Peyer's patch (tissue), 4 donors: ENCODE measurements at places on chromosomes 2 and 18. TPM values are rescaled to one million over a fixed set of nuclear protein-coding genes. Genes with fewer than 3 reads are reported as not detected.

- no peak for DNase-seq
Measured at GRCh38 chr2:11515490-11515981, 18.3 kb upstream of the GREB1 start.

GRCh38 chr2:62604336-62604735, 98.3 kb upstream of the TMEM17 start:
- no peak for DNase-seq

GRCh38 chr2:23615216-23616020, 230.4 kb downstream of the KLHL29 start:
- DNase-seq = no peak

DNA sequence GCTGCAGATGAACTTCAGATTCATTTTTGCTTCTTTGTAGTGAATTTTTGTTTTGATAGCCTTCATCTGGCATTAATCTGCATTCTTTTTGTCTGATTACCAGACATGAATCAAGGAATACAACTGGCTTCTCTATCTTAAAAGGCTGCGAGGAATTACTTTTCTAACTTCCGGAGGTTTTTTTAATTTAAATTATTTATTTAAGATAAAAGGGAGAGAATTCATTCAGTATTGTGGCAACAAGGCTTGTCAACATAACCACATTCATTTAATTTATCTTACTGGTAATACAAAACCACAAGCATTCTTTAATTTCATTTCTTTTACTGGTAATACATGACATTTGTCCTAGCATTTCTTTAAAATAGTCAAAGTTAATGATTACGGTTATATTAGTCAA, 36.0 kb downstream of the CSRNP3 start:
- DNase-seq = no peak

DNA sequence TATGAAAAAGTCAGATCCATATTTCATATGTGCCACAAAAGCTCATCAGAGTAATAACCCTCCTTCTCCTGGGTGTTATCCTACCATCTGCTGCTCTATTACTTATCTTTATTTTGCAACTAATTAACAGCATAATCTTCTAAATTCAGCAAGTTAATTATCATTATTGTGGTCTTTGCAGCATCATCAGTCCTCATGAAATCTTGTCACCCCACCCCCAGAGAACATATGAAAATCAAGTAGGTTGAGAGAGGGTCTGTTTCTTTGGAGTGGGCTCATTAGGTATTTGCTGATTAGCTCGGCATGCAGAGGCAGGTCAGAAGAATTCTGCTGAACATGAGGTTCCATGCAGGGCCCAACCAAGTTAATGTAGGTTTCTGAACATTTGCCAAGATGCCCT, 64.8 kb downstream of the ATF2 start:
- no peak for DNase-seq

GRCh38 chr2:129882476-129882875, 97.0 kb upstream of the RAB6C start:
- DNase-seq = no peak

DNA sequence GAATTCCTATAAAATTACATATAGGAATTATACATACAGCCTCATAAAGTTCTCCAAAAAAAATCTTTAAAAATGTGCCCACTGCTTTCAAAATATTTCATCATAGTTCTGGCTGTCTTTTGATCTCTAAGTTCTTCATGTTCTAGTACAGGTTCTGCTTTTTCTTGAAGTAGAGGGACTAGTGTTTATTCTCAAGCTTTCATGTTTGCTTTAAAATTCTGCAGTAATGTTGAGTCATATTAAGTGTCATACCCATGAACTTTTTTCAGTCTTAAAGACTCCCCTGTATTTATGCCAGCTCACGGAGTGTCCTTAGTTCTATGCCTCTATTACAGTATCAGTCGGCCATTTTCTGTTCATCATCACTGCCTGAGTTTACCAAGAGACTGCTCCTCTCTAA, 54.8 kb upstream of the CCDC141 start:
- DNase-seq = no peak

DNA sequence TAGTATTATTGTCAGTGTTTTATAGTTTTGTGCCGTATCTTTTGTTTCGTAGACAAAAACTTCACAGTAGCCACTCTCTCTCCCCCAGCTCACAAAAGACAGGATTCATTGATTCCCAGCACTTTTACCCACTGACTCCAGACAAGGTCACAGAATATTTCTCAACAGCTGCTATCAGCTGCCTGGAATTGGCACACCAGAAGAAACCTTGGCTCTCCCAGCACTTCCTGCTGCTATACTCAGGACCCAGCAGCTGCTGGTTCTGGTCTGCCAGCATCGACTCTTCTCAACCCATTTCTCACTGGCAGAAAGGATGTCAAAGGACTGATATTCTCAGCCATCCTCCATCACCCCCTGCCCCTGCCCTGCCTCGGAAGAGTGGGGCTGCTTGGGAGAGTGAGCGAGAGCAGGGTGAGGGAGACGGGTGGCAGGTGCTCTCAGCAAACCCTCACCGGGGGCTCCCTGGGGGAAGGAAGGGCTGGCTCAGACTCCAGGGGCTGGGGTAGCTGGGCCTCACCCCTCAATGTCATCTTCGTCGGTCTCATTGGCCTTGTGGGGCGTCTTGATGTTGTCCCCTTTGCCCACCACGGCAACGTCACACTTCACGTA, 6.1 kb upstream of the OTOF start:
- DNase-seq = no peak

DNA sequence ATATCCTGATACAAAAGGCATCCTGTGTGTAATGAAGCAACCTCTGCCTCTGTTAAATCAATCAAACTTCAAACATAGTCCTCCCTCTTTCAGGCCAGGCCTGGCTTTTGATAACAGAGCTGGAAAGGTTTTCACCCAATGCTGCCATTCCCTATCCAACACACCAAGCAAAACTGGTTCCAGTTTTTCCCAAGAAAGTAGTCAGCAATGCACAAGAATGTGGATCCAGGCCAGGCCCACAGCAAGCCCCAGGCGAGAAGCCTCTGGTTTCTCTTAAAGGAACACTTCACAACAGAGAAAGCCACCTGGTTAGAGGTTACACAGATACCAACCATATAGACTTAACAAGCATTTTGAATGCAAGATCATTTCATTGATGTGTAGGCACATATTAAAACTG, 49.2 kb upstream of the CCDC150 start:
- no peak for DNase-seq

DNA sequence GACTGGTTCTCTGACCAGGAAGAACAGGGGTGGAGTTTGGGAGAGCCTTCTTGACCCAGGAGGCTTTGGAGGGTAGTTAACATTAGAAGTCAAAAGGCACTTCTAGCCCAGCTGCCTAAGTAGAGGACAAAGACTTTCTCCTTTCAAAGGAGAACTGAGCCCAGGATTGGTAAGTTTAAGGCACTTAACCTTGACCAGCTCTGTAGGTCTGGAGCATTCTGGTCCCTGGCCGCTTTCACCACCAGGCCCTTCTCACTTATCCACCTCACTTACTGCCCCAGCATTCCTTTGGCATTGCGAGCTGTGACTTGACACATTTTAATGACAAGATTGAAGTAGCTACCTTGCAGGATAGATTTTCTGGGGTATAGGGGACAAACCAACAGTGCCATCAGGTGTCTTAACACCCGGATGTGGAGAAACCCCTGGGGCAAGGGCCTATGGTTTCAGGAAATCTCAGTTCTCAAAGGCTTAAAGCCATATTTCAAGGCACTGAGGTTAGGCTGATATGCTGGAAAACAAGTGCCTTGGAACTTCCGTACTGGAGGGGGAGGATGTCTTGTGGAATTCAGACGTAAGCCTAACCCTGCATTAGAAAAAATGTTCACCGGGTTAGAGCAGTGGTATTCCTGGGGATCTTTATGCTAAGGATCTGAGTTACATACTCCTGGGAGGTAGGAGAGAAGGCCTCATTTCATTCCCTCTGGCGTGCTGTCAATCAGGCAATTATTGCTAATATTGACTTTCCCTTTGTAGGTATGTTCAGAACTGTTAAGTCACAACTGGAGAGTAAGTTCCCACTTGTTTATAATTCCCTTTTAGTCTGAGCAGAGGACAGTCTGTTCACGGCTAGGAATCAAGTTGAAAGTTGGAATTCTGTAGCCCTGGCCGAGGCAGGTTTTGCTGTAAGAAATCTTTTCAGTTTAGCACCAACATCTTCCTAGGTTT, 4.3 kb downstream of the C2orf68 start:
- no peak for DNase-seq

FHL2 gene
- total RNA-seq = 75.9 TPM

DLGAP1 gene
- 4.1 TPM for total RNA-seq

POTEJ gene
- total RNA-seq = not detected

SUCLG1 gene
- 239 TPM for total RNA-seq

C2orf80 gene
- total RNA-seq = not detected
